Left lobe of liver (tissue), 2 donors: ENCODE measurements at places on chromosomes 5 and 9.
A peak's percentile ranks its signal among the peaks of the same experiment; 100 is the strongest.

- DNase-seq, result no peak
These were observed 182.2 kb downstream of the TRIO start for GRCh38 chr5:14325369-14325768.

- no peak for DNase-seq
These were observed 70.0 kb upstream of the KLF9 start for GRCh38 chr9:70484232-70485130.

DNA sequence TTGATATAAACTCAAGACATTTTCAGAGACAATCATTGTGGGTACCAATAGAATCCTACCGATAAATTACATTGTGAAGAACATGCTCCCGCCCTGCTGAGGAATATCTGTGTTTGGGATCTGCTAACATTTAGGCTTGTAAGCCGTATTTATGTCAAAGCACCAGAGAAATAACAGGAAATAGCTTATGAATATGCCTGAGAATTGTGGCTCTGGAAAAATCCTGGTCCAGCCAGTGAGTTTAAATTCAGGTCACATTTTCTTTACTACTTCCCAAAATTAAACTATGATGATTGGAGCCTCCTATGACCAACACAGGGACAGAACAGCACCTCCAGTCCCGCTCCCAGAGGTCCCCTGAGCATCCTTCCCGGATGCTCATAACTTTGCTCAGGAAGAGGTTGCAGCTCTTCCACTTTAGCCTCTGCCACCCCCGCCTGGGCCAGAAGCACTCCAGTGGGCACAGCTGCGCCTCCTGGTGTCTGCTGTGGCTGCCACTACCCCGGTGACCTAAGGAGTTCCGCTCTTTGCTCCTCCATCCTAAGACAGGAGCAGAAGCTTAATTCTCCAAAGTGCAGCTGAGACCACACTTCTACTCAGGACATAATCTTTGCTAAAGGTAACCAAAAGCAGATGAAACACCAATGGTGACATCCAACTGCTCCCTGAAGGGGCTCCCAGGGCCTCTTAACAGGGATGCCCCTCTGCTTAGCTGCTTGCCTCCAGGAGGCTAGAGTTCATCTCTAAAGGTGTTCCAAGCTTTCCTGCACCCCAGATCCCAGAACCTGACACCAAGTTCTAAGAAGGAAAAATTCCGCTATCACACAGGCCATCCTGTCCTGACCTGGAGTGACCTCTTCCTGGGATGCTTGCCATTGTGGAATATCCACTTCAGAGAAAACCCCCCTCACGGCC lies 58.8 kb downstream of the SLC1A1 start:
- no peak for DNase-seq

DNA sequence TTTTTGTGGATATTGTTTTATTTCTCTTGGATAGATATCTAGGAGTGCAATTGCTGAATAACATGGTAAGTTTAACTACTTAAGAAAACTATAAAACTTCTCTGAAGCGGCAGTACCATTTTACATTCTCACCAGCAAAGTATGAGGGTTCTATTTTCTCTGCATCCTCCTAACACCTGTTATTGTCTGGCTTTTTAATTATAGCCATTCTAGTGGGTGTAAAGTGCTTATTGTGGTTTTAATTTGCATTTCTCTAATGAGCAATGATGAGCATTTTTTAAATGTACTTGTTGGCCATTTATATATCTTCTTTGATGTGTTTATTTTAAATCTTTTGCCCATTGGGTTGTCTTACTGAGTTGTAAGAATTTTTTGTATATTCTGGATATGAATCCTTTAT lies 28.7 kb downstream of the SMIM32 start:
- no peak for DNase-seq

DNA sequence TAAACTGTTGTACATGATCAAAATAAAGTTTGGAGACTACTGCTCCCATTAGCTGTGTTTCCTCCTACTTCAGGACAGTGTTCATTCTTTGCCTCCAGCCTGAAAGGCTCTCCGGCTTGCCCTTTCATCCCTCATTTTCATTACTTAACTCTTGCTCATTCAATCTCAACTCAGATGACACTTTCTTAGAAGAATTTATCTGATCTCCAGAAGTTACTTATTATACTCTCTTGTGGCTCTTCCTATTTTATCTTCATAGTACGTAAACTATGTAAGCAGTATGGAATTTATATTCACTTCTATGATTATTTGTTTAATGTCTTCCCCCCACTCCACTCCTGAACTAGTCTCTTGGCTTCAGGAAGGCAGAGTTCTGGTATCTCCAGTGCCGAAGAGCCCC lies 1737.9 kb upstream of the C9orf72 start:
- DNase-seq, result no peak

- no peak for DNase-seq
These were observed 7.0 kb upstream of the IL3 start for GRCh38 chr5:132053483-132053882.

DNA sequence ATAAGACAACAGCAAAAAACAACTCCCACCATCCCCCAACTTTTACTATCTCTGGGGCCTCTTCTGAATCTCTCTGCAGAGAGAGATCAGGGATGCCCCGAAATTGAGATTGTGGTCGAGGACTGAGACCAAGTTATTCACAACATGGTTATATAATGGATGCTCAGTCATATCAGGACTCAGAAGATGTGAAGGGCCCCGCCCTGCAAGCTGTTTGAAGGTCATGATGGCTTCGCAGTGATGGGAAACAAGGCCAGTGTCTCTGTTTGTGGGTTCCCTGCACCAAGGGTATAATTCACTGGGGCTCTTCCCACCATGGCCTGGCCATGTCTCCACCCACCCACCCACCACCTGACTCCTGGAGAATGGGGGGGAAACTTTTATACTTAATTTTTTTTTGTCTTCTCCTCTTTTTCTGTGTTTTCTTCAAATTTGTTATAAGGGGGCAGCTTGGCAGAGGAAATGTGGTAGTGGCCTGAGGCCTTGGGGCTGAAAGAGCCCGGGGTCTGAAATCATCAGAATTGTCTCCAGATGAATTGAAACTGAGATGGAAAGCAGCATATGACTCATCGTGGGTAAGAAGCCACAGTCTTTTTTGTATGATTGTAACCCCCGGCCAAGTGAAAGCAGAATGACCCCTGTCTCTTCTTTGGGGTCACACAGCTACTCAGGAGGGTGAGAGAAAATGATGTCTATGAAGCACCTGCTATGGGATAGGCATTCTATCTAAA lies 15.0 kb upstream of the TEX48 start:
- DNase-seq, result no peak

GRCh38 chr9:127919253-127919815 lies 2.5 kb upstream of the ST6GALNAC4 start:
- peak; percentile 69 for DNase-seq

DNA sequence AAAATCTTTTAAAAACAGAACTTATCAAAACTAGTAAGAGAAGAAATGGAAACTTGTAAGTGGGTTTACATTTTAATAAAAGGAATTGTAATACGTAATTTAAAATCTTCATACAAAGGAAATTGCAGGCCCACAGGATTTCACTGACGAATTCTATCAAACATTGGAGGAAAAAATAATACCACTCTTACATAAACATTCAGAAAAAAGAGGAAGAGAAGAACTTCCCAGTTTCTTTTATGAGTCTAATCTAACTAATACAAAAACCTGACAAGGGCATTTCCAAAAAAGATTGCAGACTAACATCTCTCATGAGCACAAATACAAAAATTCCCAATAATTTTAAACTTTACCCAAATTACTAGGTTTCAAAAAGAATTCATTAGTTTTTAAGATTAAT lies 149.0 kb downstream of the RANBP17 start:
- no peak for DNase-seq

DNA sequence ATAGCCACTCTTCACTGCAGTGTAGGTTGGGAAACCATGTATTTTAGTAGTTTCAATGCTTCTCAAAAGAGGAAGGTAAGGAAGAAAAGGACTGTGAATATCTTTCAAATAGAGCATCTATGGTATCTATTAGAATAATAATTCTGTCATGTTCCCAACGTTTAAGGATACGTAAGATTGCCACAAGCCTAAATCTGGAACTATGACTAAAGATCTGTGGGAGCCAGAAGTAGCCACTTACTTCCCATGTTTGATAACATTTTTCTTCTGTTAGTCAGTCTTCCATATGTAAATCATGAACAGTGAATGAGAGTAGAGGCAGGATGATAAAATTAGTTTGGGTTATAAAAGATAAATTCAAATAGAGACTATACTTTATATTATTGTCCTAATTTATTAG lies 16.3 kb upstream of the MROH2B start:
- DNase-seq, result no peak

DNA sequence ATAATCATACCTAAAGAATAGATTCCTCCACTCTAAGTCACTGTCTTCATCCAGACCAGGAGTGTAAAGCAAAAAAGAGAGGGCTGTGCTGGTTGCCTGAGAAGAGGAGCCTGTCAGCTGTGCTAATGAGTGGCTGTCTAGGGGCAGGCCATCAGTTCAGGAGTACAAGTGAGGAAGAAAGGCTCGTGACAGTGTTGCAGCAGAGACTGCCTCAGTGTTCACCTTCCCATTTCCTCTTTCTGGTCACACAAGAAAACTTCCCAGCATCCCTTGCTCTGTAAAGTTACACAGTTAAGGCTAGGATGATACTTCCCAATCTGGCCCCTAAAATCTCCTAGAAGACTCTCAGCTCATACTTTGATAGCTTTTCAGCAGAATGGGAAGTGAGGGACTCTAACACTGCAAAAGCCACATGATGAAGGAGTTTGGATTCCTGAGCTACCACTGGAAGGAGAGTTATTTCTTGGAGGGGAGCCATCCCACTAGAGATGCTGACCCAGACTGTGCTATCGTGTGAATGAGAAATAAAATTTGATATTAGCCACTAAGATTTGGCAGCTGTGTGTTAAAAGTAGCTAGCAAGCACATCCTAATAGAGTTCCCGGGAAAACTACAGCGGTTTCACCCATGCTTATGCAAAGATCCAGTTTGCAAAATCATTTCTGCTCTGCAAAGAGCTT lies 67.1 kb downstream of the ADAMTS12 start:
- DNase-seq, result no peak
